ENCODE measurements at places on chromosomes 1 and 21.

GRCh38 chr1:84253891-84254290 lies 47.6 kb upstream of the SAMD13 start:
- DNase-seq, result no peak

- DNase-seq, result no peak
Observed at GRCh38 chr1:67261680-67262079, 46.0 kb upstream of the IL12RB2 start.

GRCh38 chr1:203888807-203889251 lies 27.4 kb downstream of the SNRPE start:
- no peak for DNase-seq

DNA sequence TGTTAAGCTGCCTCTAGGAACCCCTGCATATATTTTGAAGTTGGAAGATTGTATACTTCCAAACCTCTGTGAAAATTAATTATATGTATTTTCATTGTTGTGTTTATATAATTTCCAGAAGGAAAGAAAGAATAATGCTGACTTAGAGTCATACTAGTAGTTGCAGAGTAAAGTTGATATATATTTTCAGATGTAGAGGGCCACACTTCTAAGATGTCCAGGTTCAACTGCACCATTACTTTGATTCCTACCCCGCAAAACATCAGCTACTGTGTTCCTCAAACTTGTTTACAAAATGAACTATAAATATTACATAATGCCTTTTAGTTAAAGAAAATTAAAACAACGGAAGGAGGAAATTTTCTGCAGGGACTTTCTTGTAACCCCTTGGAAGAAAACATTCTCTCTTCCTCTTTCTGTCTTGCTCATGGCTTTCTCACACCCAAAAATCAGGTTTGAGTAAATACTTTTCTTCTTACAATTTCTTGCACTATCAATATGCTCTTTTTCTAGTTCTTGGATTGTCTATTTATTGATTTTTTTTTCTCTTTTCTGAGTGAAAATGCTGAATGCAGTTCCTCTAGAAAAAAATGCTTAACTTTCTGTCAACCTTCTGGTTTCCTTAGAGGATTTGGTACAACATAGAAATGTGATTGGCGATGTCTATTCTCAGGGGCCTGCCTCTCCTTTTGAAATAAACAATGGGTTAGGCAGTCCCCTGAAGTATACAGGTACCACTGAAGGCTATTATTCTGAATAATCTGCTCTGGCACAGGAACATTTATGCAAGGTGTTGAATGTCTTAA lies 867.8 kb downstream of the TTLL7 start:
- DNase-seq, result no peak

GRCh38 chr1:55786396-55786795 lies 571.2 kb upstream of the USP24 start:
- no peak for DNase-seq

DNA sequence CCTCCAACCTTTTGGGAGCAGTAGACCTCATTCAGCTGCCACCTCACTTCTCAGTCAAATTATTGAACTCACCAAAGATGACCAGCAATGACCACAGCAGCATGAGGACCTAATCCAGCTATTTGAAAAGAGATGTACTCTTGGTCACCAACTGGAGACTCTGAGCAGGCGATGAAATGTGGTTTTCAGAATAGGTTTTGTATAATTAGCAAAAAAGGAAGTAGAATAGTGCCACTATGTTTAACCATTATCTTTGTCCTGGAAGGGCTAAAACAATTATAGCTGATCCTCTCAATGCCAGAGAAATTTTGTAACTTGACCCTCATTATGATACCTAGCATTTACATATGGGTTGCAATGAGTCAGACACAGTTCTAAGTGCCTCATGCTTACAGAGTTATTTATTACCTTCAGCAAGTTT lies at the start of gene FCRL2:
FCRL2 (minus strand) TSS at position 162 of the 421 bp plus-strand sequence; CDS start at position 103, 59 bp downstream.
- DNase-seq, result no peak

GRCh38 chr1:204478172-204478899 lies 16.3 kb downstream of the PIK3C2B start:
- DNase-seq, result no peak

- no peak for DNase-seq
Observed at GRCh38 chr1:204228896-204229295, 15.1 kb upstream of the GOLT1A start.

DNA sequence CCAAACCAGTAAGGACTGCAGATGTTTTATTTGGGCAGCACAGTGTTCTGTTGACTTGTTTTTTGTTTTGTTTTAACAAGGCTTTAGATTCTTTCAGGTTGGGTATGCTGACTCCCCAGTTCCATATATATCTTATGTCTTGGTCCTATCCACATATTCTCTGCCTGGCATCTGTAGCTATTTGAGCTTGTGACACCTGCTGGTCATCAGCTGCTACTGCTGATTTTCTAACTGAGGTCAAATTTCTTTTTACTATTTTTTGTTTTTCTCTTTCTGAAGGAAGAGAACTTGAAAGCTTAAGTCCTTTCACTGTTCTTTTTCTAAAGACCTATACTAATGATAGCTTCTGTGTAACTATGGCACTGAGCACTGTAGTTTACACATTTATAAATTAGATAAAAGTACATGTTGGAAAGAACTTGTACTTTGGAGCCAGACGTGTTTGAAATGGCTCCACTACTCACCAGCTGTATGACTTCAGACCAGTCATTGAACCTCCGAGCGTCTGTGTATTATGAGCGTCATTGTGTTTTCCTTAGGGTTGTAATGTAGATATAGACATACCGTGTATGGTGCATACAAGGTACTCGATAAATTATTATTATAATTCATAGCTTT lies 109.4 kb downstream of the NRDC start:
- no peak for DNase-seq

DNA sequence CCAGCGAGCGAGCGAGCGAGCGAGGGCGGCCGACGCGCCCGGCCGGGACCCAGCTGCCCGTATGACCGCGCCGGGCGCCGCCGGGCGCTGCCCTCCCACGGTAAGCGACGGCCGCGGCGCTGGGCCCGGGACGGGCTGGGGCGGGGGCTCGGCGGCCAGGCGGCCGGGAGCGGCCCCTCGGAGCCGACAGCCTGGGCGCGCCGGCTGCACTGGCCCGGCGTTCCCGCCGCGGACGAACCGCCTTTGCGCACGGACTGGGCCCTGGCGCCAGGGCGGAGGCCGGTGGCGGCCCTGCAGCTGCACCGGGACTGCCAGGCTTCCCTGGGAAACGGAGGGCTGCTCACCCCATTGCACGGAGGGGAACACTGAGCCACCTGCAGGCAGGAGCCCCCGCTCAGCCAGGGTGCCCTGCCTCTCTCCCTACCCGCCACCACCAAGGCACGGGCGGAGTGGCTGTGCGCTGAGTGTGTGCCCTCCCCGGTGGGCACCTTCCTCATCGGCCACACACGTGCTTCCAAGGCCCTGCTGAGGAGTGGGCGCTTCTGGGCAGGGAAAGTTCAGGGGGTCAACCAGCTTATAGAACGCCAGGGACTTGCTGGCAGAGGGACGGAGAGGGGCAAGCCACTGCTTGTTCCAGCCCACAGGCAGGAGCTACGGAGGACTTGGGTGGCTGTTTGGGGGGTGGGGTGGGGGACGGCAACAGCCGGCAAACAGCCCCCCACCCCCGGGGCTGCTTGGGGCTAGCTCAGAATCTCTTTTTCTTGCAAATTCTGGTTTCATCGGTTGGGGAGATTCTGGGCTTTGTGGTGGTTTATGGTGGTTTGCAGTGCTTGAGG lies 532 bp downstream of the CSF1 start:
- DNase-seq, result peak; percentile 67

DNA sequence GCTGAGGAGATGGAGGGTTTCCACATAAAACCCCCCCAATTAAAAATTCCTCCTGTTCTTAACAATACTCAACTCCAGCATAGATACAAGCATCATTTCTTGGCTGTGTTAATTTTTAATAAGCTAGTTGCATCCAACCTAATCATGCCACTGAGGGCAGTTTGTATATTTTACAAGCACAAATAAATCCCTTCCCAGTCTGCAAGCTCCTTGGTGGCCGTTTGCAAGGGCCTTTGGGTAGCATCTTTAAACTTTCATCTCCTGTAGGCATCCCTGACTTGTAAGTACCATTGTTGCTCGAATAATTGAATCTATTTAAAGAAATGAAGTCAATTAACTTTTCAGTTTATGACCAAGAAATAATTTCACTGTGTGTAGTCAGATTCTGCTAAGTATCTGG lies 103.5 kb upstream of the AJAP1 start:
- DNase-seq, result no peak

- no peak for DNase-seq
Observed at GRCh38 chr21:45479691-45480675, 62.3 kb downstream of the SLC19A1 start.

DNA sequence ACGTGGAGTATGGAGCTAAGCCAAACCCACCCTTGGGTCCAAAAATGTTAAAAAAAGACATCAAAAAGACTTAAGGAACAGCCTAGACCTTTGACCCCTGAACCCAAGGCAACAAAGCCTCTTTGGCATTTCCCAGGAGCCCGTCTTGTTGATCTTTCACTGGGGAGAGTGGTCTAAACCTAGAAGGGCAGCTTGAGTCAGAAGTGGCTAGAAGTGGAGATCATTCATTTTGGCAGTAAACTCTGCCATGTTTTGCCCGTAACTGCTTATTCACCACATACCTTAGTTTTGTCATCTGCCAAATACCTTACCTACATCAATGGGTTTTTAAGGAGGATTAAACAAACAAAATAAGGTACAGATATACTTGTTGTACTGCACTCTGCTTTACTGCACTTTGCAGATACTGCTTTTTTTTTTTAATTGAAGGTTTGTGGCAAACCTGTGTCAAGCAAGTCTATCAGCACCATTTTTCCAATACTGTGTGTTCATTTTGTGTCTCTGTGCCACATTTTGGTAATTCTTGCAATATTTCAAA lies 1.7 kb upstream of the CTSE start:
- no peak for DNase-seq

GRCh38 chr1:178310685-178311105 lies 186.1 kb downstream of the CLEC20A start:
- no peak for DNase-seq

DNA sequence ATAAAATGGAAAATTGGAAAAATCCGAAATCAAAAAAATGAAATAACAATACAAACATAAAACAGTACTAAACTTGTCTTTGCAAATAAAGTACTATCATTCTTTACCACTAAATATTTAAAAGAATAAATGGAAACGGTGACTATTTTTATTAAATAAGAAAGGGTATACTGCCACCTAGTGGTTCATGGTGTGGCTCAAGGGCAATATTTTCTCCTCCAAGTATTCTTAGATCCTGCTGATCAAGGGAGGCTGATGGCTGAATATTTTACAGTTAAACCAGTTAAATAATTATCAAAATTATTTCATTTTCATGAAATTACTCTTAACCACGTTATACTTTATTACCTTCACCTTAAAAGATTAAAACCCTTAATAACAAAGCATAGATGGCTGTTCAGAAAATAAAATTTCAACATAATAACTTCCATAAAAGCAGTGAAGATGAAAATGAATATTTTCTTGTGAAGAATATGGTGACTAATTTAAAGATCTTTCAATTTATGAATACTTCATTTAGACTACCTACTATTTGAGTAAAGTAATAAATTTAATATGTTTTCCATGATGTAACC lies 1793.9 kb downstream of the NCAM2 start:
- DNase-seq, result no peak

GRCh38 chr1:214717351-214717750 lies 114.4 kb downstream of the CENPF start:
- no peak for DNase-seq

DNA sequence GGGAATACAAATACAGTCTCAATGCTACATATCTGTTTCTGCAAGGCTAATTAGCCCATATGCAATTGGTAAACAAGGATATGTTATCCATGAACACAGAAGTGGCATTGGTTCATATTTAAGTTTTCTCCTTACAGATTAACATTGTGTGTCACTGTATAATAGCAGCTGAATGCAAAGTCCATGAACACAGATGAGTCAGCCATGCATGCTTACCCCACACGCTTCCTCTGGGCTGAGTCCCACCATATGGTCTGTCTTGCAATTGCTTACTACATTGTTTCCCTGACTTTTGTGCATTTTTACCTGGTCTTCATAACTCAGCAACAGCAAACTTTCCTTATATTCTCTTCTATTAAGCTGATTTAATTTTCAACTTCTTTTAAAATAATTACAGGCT lies 41.5 kb upstream of the TSNAX start:
- no peak for DNase-seq

DNA sequence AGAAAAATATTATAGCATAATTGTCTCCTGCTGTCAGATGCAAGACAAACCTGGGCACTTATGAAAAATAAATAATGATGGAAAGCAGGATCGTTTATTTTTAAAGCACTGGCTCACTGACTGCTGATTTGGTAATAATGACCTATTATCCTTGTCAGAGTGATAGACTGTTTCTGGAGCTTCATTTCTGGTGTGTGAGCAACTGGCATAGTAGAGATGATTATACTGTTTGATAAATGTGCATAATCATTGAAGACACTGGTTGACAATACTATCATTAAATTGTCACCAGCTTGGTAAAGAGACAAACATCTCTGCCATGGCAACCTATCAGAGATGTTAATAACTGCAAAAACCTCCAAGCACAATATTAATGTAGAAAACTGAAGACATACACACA lies 179.9 kb upstream of the ZNF644 start:
- DNase-seq, result no peak

GRCh38 chr1:116411784-116412479 lies 38.9 kb downstream of the ATP1A1 start:
- DNase-seq, result no peak

DNA sequence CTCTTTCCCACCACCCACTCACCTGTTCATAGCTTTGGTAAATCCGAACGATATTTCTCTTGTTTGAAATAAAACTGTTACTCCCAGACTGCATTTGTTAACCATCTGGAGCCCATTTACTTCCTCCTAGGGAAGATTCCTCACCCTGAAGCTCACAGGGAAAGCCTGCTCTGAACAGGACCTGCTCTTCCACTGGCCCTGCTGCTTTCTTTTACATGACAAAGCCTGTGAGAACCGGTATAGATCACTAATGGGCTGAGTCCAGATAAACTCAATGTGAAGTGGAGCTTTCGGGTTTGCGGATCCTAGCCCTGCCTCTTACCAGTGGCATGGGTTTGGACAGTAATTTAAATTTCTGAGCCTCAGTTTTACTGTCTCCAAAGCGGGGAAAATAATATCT lies 45.2 kb downstream of the FAM163A start:
- no peak for DNase-seq

- DNase-seq, result no peak
Observed at GRCh38 chr1:108854221-108855019, 2.5 kb downstream of the AKNAD1 start.

Measured in H1 (cell line).